ENCODE measurements at places on chromosomes 3 and 15.

DNA sequence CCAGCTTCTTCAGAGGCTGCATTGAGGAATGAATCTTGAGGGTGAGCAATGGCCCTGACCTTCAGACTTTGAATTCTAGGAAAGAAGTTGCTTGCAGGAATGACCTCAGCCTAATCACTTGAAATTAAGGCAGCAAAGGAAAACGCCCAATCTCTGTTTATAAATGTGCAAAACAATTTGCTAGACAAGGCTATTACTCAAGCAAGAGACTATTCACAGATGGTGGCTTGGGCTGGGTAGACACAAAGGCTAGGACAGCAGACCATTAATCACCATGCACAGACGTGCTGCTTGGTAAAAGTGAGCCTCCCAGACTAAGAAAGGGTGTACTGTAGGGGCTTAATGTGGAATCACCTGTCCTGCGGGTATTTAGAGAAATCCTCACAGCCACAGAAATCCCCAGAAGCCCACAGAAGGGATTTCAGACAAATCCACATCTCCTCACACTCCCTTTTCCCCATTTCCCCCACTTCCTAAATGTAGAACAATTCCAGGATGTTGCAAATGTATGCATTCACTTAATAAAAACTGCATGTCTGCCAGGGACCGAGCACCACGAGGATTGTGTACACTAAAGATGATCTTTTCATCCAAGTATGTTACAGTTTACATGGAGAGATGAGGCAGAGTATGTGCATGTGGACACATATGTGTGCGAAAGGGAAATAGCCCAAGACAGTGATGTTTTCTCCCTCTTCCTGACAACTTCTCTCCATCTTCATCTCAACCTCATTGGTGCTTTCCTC is 259.5 kb downstream of the THSD4 start:
- DNase-seq, result no peak

DNA sequence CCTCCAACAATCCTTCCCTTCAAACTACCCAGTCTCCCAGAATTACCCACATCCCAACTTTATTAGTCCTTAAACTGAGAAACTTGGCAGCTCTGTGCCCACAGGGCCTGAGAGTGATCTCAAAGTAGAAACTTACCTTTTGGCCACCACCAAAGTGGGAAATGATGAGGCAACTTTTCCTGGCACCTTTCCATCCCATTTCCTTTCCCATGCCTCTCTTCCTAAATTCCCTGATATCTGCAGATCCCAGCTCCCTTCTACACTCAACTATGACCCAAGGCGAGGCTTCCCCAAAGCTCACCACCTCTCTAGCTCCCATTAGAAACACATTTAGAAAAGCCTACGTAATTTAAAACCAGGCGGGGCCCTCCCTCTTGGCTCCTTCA is 271.9 kb downstream of the FOXP1 start:
- no peak for DNase-seq

- no peak for DNase-seq
Observed at GRCh38 chr3:131812433-131812832, 222.4 kb downstream of the CPNE4 start.

DNA sequence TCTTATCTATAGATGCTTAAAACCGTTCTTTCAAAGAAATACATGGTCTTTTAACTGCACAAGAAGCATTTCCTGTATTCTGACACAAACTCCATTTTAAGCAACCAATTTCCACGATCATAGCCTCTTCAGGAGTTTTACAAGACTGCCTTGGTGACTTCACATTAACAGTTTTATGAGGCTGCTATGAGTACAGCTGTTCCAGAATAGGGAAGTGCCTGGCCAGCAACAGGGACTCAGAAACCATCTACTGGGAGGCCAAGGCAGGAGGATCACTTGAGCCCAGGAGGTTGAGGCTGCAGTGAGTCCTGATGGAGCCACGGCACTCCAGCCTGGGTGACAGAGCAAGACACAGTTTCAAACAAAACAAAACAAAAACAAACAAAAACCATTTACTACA is 78.4 kb downstream of the B3GNT5 start:
- DNase-seq, result no peak

GRCh38 chr3:142353571-142353970 is 94.3 kb downstream of the XRN1 start:
- no peak for DNase-seq

GRCh38 chr15:25362545-25362944 is 76.3 kb downstream of the UBE3A start:
- DNase-seq, result no peak

- DNase-seq, result no peak
Observed at GRCh38 chr3:81621277-81621676, 140.2 kb downstream of the GBE1 start.
